ENCODE measurements at places on chromosomes 2 and 18.

- DNase-seq, result no peak
These were observed 39.2 kb upstream of the RASGRP3 start for GRCh38 chr2:33437297-33437696.

DNA sequence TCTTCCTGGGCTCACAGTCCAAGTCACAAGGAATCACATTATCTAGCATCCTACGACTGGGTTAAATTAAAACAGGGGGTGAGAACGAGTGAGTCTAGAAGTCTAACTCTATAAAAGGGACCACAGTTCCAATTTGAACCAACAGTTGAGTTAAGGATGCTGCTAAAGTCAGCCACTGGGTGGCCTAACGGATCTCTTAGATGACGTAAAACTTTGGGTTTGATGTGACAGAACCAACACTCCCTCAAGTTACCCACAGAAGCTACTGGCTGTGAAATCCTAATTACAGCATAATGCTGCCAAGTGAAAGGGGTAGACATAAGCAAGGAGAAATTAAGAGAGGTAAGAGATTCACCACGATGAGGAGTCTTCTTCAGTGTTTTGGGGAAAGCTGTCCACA is 32.7 kb upstream of the RUFY4 start:
- DNase-seq, result no peak

- no peak for DNase-seq
These were observed 349.0 kb downstream of the TXNL1 start for GRCh38 chr18:56289381-56289780.

- DNase-seq, result no peak
These were observed 111.8 kb upstream of the CYP20A1 start for GRCh38 chr2:203126996-203127395.

- no peak for DNase-seq
These were observed 98.3 kb upstream of the OTOS start for GRCh38 chr2:240238786-240239185.

GRCh38 chr2:127012868-127013267 is 94.1 kb downstream of the BIN1 start:
- DNase-seq, result no peak

GRCh38 chr18:48028081-48028480 is 97.6 kb upstream of the SMAD2 start:
- no peak for DNase-seq

GRCh38 chr18:49460976-49461601 is 644 bp upstream of the DYM start:
- no peak for DNase-seq

- DNase-seq, result no peak
These were observed 86.7 kb downstream of the L3MBTL4 start for GRCh38 chr18:6327895-6328620.

- no peak for DNase-seq
These were observed 37.6 kb upstream of the PLEKHM3 start for GRCh38 chr2:208062961-208063360.

DNA sequence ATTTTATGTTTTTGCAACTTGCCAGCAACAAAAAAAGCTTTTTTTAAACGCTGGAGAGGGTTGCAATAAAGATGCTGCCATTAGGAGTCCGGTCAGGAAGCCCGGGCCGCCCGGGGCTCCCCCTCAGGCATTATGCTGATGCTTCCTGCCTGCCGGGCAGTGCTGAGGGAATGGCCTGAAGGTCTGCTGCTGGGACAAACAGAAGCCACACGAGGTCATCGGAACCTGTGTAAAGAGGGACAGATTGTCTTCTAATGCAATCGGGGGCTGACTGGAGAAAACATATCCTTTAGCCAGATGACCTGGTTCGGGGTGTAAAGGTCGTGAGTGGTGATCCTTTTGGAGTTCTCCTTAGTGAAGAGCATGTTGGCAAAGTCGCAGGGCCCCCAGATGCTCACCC is 2.3 kb downstream of the IMPA2 start:
- DNase-seq, result no peak

DNA sequence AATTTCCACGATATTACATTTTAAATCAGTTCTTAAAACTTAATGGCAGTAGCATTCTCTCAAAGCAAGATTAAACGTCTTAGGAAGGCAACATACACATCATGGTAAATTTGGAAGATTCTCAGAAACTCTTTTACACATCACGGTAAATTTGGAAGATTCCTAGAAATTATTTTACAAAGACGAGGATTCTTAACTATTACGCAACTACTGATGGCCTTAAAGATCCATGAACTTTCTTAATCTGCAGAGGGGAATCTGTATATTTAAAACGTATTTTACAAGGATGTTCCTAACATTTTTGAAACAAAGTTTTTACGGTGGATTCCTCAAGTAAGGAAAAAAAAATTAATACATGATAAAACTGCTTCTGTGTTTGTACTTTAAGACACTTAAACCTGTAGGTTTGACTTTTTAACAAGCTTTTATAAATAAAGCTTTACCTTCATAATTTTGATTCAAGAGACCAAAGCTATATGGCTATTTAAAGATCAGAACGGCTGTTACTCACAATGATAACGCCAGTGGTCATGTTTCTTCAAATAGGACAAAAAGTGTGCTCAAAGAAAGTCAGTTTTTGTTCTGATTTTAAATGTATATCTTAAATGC is 1.7 kb downstream of the ATF2 start:
- no peak for DNase-seq

GRCh38 chr2:73070643-73071359 is 711 bp downstream of the SFXN5 start:
- no peak for DNase-seq

DNA sequence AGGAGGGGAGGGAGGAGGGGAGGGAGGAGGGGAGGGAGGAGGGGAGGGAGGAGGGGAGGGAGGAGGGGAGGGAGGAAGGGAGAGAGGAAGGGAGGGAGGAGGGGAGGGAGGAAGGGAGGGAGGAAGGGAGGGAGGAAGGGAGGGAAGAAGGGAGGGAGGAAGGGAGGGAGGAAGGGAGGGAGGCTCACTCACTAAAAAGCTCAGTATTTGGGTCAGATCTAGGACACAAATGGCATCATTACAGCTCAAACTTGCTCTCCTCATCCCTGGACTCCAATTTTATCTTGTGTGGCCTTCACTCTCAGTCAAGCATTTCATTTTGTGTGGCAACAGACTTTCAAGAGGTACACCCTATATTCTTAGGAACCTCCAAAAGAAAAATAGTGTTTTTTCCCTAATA is 435.4 kb downstream of the IRS1 start:
- DNase-seq, result no peak

DNA sequence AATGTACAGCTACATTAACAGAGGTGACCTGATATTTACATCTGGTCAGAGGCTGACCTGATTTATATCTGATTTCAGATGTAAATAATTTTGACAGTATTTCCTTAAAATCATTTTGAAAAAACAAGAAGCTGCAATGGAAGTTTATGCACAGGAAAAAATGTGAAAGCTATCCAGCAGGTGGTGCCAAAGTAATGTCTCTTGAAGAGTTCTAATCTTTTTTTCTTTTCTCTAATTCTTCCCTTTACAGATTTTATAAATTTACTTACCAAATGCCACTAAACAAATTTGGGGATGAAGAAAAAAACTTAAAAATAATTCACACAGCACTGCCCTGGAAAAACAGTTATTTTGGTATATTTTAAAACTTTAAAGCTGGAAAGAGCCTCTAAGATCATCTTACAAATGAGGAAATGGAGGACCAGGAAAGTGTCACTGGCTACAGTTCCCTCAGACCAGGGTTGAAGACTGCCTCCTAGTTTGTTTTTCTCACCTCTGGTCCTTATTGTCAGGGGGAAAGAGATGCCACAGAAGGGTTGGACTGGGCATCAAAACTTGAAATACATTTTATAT is 16.4 kb upstream of the FBLN7 start:
- no peak for DNase-seq

DNA sequence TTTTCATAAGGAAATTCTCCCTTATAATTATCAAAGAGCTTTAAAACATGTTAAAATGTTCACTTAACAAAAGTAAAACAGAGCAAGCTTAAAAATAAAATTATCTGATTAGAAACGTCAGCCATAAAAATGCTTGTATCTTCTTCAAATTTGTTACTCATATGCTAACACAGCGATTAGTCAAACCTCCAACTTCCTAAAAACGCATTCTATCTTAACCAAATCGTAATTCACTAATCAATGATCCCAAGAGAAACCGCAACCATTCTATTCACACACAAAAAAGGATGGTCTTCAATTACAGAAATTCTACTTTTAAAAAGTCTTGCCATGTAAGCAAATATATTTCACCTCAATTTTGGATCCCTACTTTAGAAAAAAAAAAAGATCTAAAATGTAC is 1.9 kb downstream of the STK17B start:
- no peak for DNase-seq

DNA sequence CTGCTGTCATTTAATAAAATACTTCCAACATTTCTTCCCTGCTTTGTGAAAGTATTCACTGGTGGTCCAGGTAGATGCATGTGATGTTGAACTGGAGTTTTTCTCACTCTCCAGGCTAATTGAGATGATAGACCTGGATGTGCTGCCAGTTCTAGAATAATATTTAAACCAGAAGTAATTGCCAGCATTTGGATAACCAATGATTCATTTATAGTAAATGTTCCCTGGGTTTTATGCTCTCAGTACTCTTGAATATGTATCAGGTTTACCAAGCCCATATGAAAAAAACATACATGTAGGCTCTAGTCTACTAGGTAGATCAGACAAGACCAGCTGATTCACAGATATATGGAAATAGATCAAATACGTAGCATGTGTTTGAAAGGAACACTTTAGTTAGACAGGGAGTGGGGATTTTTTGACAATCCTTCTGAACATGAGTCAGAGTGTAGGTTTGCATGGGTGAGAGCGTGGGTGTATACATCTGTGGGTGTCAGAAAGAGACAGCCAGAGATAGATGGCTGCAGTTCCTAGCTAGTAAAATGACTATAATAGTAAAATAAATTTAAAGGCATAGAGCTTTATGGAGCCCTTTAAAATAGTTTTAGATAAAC is 115.1 kb downstream of the NAB1 start:
- no peak for DNase-seq

DNA sequence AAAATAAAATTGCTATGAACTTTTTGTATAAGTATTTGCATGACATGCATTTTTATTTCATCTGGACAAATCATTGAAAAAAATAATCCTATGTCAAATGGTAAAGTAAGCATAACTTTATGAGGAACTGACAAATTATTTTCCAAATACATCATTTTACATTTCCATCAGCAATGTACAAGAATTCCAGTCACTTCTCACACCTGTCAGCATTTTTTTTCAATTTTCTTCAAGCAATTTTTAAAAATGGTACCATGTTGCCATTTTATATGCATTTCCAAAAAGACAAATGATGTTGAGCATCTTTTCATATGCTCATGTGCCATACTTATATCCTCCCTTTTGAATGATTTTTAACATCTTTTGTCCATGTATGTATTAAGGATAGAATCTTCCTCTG is 961.7 kb upstream of the PIK3C3 start:
- DNase-seq, result no peak

- no peak for DNase-seq
These were observed 424.1 kb upstream of the ZEB2 start for GRCh38 chr2:144943986-144944385.

- no peak for DNase-seq
These were observed 1.7 kb downstream of the EMILIN2 start for GRCh38 chr18:2848247-2849246.

DNA sequence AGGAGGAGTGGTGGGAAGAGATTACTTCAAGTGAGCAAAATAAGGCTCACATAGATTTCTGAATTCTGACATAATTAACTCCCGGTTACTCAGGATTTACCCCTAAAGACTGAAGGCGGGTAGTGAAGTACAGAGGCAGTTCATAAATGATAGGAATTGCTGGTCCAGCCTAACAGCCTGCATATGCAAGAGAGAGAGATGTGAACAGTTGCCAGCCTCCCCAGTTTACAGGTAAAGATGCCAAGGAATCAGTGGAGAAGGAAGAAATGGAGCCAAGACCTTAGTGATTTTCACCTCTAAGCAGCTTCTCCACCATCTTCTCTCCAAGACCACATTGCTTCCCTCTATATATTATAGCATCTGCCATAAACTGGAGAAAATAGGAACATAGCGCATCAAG is 91.8 kb upstream of the THUMPD2 start:
- no peak for DNase-seq

DNA sequence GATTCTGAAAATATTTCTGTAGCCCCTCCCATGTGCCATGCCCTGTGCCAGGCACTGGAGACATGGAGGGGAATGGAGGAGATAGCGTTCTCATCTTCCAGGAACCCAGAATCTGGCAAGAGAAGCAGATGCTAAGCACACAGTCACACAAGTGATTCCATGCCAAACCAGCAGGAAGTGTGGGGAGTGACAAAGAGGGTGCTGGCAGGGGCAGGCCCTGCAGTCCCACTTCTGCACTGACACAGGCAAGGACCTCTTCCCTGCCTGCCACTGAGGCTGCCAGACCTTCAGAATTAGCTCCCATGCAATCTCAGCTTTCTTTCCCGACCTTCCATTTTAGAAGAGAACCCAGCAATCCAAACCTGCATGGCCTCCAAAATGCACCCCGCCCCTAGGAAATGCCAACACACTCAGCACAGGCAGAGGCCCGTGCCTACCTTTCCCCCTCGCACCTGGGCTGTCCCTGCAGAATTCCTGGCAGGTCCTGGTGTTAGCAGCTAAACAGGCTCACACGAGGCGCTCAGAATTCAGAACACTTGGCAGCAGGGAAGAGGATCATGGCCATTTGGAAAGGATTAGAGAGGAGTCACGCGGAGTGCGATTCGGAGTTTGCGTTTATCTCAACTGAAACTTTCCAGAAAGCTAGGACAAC is 155.3 kb downstream of the MSH2 start:
- no peak for DNase-seq

- DNase-seq, result no peak
These were observed 118.5 kb downstream of the GALNT3 start for GRCh38 chr2:165675551-165675968.

DNA sequence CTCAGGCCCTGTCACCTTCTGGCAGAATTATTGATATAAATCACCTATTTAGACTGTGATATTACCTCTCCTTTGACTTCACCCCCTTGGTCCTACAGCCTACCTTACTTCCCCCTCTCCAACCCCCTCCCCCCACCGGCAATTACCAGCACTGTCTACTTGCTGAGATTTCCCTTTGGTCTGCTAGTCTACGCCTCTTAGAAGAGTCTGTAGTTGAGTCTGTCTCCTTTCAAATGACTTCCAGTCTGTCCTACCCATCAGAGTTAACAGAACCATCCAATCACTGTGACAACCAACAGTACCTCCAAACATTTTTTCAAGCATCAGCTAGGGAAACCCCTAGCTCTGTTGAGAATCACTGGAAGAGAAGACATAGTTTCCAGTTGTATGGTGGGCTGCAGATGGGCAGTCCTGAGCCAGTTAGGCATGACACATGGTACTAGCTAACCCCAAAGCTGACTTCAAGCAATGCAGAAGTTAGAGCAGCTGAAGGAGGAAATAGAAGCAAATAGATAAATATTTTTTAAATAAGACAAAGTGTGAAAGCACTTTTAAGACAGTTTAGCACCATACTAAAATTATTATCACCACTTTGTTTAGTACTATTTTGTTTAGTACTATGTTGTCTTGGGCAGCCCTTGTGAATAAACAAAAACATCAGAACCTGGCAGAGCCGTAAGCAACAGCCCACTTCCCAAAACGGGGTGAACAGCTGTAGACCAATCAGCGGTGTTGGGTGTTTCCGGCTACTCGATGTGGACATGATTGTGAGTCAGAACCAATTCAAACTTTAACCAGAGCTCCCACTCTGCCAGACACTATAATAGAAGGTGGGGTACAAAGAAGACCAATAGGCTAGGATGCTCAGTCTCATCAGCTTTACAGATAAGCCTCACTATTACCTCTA is 2.7 kb upstream of the ASNSD1 start:
- DNase-seq, result no peak
